Mucosa of descending colon (tissue), 3 donors: ENCODE measurements at places on chromosomes 5 and 9. TPM values are rescaled to one million over a fixed set of nuclear protein-coding genes. Genes with fewer than 3 reads are reported as not detected.

Gene PAPPA
- total RNA-seq: 0.61 TPM

Gene MGAT4B
- 476 TPM for total RNA-seq

Gene OGN
- total RNA-seq: 2.1 TPM

Gene IFNA1
- total RNA-seq: not detected

Gene C9orf153
- total RNA-seq: not detected

Gene KLF4
- 203 TPM for total RNA-seq

Gene CAPSL
- not detected for total RNA-seq

Gene NME5
- total RNA-seq: not detected
